ENCODE measurements at places on chromosomes 5 and 9.

DNA sequence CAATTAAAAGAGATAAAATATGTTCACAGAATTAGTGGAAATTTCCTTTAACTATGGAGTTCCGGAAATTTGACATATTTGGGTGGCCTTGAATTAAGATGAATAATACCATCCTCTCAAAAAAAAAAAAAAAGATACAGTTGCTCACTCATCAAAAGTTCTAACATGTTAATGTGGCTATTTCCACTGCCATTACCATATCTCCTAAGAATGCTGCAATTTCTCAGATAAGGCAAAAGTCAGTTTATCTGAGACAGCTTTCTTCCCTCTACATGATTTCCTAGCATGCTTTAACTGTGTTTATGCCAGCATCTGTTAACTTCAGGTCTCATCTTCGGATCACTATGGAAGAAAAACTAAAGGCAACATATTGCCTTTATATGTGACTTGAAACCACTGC lies 2.6 kb downstream of the FASTKD3 start:
- DNase-seq: no peak

GRCh38 chr9:100601216-100601615 lies 23.3 kb downstream of the CAVIN4 start:
- DNase-seq: no peak

DNA sequence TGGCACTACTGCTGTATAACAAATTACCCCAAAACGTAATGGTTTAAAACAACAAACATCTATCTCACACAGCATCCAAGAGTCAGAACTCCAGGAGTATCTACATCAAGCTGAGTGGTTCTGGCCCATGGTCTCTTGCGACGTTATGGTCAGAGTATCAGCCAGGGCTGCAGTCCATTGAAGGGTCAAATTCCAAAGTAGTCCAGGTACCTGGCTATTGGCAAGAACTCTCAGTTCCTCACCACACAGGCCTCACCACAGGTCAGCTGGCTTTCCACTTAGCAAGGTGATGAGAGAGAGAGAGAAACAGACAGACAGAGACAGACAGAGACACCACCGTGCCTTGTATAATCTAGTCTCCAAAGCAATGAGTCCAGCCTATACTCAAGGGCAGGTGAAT lies 22.6 kb downstream of the EPB41L4A start:
- no peak for DNase-seq

DNA sequence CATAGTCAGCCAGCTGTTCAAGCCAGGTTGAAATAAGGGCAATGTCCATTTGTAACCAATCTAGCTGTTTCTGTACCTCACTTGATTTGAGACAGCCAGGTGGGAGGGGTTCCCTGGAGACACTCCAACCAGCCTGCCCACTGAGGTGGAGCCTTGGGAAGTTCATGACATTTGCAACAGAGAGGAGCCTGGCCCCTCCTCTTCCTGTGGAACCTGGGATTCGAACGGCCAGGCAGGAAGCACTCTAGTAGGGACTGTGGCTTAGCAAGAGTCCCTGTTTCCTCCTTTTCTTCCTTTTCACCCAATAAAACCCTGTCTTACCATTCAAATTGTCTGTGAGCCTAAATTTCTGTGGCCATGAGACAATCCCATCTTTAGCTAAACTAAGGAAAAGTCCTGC lies 312.3 kb upstream of the NMUR2 start:
- no peak for DNase-seq

DNA sequence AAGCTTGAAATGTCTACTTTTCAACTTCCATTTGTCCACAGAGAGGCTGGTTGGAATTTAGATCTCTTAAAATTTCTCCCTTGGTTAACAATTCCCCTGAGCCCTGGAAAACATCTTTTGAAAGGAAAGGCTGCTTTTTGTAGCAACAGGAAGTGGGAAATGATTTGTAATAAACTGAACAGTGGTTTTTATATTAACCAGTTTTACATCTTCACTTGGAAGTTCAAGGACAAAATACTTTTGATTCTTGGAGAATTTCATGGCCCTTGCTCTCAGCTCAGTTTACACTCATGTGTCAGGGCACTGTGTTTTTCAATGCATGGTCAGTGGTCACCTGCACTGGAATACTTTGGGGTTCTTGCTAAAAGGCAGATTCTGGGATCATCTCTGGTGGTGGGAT lies 9.9 kb downstream of the MLANA start:
- DNase-seq: no peak

GRCh38 chr5:113378959-113379541 lies 55.7 kb downstream of the TSSK1B start:
- peak; percentile 49 for DNase-seq

DNA sequence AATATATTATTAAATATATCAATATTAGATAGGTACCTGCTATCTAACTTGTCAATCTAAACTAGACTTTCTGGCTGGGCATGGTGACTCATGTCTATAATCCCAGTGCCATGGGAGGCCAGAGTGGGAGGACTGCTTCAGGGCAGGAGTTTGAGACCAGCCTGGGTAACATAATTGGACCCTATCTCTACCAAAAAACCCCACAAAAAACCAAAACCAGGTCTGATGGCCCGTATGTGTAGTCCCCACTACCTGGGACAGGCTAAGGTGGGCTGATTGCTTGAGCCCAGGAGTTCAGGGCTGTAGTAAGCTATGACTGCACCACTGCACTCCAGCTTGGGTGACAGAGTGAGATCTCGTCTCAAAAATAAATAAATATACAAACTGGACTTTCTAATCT lies 55.0 kb downstream of the PJA2 start:
- no peak for DNase-seq

DNA sequence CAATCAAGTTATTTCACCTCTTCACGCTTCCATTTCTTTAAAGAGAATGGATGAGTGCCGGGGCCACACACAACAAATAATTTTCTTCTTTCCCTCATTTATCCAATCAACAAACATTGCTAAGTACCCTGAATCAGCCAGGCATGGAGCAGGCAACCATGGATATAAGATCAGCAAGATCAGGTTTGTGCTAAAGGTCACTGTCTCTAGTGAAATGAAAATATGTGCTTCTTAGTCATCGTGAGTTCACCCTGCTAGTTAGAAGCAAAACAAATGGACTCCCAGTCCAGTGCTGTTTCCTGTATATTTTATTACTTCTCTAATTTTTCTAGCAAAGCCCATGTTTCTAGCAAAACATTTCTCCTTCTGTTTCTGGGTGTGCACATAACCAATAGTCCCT lies 629.2 kb downstream of the BNC2 start:
- DNase-seq: no peak

GRCh38 chr9:99351647-99352046 lies 129.6 kb downstream of the SEC61B start:
- DNase-seq: no peak

DNA sequence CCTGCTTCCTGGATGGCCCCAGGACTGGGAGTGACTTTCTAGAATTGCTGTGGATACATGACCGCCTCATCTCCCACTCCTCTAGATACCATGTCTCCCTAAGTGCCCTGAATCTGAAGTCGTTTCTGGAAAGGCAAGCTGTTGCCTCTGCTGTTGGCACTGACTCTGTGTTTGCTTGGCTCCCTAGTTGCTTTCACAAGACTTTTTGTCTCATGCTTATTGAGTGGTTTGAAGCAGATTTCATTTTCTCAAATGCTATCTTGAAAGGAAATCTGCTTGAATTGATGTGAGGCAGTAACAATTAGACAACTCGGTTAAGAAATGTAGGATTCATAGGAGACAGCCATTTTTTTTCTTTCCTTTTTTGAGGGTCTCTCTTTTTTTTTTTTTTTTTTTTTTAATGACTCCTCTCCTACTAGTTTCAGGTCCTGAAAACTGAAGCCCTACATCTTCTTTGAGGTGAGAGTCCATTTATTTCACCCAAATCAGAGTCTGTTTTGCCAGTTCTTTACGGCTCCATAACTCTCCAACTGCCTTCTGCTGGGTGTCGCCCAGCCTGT lies 65.9 kb downstream of the PRDM6 start:
- no peak for DNase-seq

- DNase-seq: no peak
These were observed 341.1 kb downstream of the BRINP1 start for GRCh38 chr9:119027901-119028699.

DNA sequence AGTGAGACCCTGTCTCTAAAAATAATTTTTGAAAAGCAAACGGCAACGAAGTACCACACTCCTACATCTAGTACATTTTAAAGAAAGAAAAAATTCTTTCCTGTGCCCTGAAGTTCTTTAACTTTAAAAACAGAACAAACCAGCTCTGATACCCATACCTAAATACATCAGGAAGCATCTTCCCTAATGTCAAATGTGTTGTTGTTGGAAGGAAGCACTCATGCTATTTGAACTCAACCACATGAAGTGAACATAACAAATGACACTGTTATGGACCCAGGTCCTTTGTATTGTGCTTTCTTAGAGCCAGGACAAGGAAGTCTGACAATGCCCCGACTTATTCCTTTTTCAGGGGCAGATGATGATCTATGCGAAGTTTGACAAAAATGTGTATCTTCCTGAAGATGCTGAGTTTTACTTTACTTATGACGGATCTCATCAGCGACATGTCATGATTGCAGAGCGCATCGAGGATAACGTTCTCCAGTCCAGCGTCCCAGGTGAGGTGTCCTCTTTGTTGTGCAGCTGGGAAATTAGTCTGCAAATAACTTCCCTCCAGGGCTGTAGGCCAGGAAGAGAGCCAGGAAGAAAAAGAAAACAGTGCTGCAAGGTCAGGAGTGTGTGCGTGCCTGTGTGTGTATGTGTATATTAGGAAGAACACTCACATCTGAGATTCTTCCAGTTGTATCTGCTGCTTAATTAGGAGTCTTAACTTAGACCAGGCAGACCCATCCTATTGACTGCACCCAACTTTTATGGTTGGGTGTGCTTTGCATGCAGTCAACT lies 123.7 kb downstream of the ARHGEF28 start:
- DNase-seq: no peak

DNA sequence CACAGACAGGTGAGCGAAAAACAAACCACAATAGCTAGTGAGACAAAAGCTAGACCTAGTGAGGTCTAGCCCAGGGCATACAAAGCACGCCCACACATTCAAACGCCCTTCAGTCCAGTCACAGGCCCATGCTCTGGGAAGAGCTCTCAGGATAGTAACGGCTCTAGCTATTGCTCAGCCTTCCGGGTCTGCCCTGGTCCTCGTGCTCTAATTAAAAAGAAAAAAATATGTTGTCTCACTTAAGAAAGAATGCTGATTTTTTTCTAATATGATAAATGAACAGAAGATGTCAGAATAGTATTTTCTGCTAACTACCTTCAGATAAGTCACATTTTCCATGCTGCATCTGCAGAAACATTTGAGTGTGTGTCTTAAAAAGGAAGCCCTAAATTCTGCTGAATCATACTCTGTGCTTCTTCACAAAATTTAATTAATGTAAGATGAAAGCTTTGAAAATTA lies 94.5 kb downstream of the PLPP1 start:
- DNase-seq: no peak

DNA sequence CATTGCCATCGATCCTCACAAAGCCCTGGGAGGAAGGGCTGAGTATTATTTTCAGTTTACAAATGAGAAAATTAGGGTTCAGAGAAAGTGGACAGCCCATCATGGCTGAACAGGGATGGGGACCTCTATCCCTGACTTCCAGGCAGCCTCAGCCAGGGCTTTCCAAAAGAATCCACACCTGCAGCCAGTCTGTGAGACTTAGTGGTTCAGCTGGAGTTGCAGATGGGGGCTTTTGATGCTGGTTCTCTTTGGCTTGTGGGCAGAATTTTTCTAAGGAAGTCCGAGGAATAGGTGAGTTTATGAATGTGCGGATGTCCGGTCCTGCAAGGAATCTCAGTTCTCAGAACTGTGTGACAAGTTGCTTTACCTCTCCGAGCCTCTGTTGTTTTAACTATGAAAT lies 138.1 kb downstream of the RGS3 start:
- DNase-seq: no peak

GRCh38 chr5:136655468-136655867 lies 290.1 kb upstream of the TRPC7 start:
- no peak for DNase-seq

DNA sequence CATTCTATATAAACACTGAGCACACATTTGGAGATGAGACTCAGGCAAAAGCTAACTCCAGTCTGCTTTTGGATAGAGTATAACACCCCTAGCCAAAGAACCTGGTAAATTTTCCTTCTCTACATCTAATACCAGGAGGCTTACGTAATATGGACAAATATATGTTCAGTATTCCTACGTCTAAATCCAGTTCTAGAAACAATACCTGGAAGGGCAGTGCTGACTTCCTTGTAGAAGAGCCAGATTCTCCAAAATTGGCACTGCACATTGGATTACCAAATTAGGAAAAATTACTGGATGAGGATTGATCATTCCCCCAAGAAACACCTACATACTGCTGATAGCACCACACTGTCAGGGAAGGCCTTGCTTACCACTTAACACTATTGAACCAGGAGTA lies 247.4 kb downstream of the SAXO1 start:
- no peak for DNase-seq

- no peak for DNase-seq
These were observed 159.5 kb downstream of the TRPM6 start for GRCh38 chr9:74728176-74728575.

DNA sequence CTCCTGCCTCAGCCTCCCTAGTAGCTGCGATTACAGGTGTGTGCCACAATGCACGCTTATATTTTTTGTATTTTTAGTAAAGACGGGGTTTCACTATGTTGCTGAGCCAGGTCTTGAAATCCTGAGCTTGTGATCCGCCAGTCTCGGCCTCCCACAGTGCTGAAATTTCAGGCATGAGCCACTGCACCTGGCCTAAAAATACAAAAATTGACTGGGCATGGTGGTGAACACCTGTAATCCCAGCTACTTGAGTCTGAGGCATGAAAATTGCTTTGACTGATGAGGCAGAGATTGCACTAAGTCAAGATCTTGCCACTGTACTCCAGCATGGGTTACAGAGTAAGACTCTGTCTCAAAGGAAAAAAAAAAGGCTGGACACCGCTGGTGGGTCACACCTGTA lies 13.1 kb upstream of the DYNC2I2 start:
- no peak for DNase-seq

DNA sequence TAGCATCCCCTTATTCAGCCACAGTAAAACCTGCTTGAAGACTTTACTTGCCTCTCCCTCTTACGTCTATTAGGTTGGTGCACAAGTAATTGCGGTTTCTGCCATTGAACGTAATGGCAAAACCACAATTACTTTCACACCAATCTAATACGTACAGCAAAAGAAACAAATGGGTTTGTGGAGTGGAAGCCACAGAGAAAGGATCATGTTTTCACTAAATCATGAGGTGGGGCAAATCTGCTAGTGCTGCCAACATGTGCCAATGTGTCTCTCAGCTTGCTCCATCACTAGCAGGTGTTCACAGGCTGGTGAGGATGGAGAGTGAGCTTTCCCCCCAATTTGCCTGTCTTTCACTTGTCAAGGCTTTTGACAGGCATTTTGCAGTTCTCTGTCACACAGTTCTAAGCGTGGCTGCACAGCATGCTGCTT lies 15.9 kb downstream of the DMAC1 start:
- DNase-seq: no peak

GRCh38 chr9:36191686-36192085 lies 965 bp downstream of the CLTA start:
- DNase-seq: no peak

All from activated CD4-positive, CD25-positive, alpha-beta regulatory T cell treated with anti-CD3 and anti-CD28 coated beads, Interleukin-2, amount 50 U/mL, for 72 hours (primary cell).